Dorsolateral prefrontal cortex (tissue), 122 donors: ENCODE measurements at places on chromosomes 16 and 17.
A peak's percentile ranks its signal among the peaks of the same experiment; 100 is the strongest.

DNA sequence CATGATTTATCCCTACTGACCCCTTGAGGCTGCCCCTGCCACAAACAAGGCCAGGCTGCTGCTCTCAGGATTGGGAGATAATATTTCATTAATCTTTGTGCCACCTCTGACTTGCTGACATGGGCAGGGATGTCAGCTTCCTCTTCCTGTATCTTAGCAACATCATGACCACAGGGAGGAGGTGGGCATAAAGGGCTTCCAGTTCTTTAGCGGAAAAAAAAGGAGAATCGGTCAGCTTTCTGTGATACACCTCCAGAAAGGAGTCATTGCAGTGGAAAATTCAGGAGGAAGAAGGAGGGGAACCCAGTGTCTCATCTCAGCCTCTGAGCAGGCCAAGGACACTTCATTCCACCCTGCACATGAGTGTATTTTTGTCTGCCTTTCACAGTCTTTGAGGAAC lies 206.8 kb upstream of the SDK2 start:
- DNase-seq: no peak

DNA sequence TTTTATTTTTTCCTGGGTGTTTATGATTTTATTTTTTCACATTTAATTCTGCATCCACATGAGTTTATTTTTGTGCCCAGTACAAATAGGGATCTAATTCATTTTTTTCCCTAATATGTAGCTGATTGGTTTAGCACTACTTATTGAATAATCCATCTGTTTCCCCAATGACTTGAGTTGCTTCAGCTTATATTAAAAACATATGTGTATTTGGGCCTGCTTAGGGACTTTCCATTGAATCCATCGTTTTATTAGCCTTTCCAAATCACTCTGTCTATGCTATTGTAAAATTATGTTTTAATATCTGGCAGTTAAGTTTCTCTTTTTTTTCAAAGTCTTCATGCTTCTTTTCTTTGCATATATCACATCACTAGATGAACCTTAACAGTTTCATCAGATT lies 42.2 kb downstream of the WWP2 start:
- DNase-seq: no peak

DNA sequence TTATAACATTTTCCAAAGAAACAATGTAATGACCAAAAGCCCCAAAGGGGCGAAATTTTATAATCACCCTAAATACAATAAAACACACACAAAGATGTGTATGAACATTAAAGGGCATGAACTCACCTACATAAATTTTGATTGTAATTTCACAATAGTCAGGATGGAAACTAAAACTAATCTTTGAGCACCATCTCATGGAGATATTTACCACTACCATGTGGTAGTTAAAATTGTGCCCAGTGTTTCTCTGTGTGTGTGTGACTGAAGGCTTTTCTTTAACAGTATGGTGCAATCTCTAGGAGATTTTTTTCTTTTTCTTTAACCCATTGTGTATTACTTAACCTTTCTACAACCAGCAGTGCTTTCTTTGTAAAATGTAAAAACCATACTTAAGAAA lies 19.7 kb upstream of the MEIOC start:
- no peak for DNase-seq

DNA sequence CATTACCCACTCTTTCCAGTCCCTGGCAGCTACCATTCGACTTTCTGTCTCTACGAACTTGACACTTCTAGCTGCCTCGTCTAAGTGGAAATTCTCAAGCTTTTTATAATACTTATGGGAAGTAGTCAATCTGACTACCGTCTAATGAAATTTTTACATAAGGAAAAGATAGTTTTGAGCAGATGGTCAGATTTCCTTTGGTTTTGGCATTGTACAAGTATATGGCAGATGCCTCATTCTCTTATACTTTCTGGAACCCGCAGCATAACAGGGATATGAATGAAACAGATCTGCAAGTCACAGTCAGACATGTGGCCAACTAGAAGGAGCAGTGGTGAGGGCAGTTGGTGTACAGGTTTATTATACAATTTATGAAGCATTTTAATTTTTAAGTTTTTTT lies 146.0 kb downstream of the PITPNC1 start:
- DNase-seq: no peak

DNA sequence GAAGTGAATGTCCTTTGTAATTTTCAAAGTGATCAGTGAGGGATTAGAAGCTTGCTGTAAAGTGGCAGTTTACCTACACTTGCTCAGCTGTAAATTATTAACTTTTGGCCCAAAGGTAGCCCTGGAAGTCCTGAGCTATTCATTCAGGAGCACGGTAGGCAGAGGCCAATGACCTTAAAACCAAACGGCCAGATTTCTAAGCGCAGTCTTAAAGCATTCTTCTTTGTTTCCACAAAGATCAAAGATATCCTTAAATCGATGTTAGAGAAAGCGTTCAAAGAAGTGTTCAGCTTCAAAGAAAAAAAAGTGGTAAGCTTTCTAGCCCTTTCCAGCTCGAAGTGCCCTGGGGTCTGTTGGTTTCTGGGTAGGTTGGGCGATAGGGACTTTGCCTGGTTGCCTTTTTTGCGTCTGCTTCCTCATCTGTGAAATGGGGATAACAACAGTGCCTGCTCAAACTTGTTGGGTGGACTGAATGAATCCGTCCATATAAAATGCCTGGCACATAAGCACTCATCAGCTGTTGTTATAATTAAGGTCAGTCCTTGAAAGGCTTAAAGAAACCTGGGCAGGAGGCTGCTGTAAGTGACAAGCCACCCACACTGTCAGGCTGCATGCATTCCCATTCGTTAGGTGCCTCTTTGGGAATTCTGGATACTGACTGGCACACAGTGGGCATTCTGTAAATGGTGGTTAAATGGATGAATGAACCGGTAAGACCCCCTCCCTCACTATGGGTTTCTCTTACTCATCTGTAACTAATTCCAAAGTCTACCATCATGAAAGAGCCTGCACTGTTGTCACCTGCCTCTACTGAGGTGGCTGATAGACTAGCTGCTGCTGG lies 113.2 kb downstream of the PRKCA start:
- no peak for DNase-seq

- no peak for DNase-seq
Measured at GRCh38 chr17:65696739-65697394, 135.4 kb upstream of the AXIN2 start.

DNA sequence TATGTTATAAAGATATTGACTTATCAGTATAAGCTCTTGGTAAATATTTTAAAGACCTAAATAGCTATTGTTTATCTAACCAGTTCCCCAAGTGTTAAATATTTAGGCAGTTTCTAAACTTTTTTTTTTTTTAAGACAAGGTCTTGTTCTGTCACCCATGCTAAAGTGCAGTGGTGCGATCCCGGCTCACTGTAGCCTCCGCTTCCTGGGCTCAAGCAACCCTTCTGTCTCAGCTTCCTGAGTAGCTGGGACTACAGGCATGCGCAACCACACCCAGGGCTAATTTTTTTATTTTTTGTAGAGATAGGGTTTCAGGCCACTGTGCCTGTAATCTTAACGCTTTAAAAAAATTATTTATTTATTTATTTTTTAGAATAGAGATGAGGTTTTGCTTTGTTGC lies 43.5 kb downstream of the SNX29 start:
- DNase-seq: no peak

DNA sequence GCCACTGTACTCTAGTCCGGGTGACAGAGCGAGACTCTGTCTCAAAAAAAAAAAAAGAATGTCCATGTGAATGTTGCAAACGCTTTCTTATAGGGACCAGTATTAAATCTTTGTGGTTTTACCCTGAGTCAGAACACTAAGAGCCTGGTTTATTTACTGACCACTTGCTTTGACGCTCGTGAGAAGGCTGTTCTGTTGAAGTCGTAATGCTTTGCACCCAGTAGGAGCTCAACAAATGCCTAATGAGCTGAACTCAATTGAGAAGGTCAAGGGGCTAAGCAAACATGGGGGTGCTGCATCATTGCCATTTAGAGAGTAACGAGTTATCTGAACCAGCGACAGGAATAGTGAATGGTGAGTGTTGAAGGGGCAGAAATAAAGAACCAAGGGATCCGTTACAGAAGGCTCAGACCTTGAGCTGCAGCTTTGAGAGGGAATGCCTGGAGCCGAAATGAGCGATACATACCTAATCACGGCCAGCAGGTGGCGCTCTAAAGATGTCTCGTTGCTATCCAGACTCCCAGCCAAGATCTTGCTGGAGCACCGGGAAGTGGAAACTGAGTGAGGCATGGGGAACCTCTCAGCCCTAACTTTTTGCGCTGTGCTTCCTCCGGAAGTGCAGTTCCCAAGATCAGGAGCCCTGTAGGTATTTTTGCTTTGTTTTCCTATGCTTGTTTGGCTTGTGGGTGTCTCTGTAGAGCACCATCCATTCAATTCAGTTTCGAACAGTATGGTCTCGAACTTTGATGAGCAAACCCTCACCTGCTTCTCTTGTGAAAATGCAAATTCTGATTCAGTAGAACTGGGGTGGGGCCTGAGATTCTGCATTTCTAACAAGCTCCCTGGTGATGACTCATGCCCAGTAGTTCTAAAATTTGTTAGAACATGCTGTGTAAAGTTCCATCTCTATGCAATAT lies 12.6 kb upstream of the RNF222 start:
- peak; percentile 86 for DNase-seq

DNA sequence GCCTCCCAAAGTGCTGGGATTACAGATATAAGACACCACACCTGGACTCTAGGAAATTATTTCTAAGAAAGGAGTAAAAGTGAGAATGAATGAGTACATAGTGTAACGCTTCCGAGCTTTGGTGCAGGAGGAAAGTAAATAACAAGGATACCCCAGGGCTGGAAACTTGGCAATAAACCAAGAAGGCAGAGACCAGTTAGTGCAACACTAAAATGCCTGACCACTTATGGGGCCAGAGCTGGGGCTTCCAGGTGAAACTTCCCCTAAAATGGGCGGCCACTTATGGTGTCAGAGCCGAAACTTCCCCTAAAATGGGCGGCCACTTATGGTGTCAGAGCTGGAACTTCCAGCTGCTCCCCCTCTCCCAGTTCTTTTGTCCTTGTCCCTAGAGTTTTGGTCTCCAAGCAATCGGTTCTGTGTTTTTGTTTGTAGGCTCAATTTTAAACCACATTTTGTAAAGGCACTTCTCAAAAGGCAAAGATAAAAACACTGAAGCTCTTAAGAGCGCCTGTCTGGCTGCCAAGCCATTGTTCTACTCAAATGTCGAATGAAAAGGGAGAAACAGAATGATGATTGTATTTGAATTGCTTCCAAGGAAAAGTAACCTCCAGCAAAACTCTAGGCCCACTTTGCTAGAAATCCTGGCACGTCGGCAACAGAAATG lies 63.9 kb downstream of the NXN start:
- no peak for DNase-seq

DNA sequence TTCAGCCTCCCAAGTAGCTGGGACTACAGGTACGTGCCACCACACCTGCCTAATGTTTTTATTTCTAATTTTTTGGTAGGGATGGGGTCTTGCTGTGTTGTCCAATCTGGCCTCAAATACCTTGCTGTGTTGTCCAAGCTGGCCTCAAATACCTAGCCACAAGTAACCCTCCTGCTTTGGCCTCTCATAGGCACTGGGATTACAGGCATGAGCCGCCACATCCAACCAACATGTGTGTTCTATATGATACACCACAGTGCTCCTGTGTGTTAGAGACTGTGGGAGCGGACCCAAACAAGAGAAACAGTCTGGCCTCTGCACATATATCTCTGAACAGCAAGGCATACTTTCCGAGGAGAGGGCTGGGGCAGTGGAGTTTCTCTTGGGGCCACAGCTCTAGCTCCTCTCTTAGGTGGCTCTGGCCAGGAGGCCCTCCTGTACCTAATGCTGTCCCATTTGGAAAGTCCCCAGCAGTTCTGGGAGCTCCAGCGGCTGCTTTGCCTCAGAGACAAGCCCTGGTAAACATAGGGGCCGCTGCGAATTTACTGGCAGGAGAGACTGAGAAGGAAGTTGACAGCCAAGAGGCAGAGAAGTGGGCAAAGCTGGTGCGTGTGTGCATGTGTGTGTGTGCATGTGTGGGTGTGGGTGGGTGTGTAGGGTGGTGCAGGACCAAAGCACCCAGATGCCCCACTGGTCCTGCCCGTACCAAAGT lies 95.0 kb downstream of the RAB11FIP4 start:
- no peak for DNase-seq

- no peak for DNase-seq
Measured at GRCh38 chr16:75075688-75076268, 40.8 kb downstream of the LDHD start.

- DNase-seq: no peak
Measured at GRCh38 chr17:40402668-40403067, 15.0 kb downstream of the TOP2A start.

GRCh38 chr17:74860872-74861661 lies 1.4 kb upstream of the GRIN2C start:
- no peak for DNase-seq

DNA sequence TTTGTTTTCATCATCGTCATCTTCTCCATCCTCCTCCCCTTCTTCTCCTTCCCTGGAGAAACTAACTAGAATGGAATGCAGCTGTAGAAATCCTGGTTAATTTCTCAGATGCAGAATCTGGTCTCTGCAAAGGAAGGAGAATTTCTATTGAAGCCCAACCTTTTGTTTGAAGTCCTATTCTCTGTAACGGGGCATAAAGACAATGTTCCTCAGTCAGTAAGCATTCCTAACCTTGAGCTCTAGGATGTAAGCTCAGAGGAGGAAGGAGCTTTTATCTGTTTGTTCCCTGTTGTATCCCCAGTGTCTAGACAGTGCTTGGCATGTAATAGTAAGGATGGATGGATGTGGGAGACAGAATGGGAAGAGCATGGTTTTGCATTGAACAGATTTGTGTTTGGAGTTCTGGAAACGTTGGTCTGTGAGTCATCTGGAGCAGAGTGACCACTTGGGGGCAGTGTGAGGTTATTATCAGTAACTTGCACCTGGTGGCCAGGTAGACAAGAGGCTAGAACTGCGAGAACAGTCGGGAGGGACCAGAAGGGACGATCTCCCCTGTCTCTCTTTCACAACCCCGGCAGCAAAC lies 363.7 kb downstream of the SNX29 start:
- DNase-seq: no peak

DNA sequence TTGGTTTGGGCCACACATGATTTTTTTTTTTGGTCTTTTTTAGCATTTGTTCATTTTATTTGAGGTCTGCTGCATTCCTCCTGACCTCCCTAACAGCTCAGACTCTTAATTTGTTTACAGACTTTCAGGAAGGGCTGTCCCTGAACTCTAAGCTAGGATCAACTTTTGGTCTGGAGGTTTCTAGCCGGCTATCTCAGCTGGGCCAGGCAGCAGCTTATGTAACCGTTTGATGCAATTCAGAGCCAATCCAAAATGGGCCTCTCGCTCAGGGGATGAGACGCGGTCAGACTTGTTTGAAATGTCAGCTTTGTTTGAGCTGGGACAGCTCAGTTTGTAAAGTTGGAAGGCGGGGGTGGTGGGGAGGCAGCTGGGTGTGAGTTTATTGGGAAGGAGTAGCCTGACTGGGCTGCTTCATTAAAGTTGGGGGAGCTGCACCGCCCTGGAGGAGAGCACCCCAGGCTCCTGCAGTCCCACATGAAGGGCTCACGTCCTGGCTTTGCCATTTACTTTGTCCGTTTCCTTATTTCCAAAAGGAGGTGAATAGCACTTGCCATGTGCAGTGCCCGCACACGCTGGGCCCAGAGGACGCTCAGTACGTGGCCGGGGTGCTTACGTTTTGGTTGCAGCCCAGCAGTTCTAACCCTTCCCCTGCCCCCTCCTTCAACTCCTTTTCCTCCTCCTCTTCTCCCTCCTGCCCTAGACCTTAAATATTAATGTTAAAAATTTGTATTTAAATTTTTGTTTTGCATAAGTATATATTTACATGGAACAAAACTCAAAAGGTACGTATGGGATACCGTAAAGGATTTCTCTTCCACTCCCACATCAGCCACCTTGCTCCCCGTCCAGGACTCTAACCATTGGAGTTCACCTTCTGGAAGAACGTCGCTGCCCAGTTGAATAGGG lies 121.2 kb downstream of the SNX29 start:
- DNase-seq: peak; percentile 67

- DNase-seq: no peak
Measured at GRCh38 chr17:8438441-8438840, 2.8 kb downstream of the NDEL1 start.

- no peak for DNase-seq
Measured at GRCh38 chr16:73480381-73480780, 432.5 kb upstream of the ZFHX3 start.
